NCI-H1092 (cell line): ENCODE measurements at places on chromosomes 2 and 18.

GRCh38 chr2:27154488-27154887 is 5.7 kb downstream of the TCF23 start:
- no peak for DNase-seq

DNA sequence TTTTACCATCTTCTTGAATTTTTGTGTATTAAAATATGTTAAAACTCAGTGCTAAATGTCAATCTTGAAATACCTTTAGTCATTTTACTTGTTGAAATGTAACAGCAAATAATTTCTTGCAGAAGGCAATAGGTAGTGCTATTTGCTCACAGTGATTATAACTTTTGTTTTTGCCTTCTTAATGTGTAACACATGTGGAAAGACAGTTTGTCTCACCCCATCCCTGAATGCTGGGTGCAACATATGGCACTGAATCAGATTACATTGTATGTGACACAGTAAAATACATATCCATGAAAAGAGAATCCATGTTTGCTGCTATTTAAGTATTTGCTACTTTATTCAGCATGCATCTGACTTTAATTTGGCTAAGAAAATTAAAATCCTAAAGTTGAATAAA is 35.3 kb downstream of the FRZB start:
- DNase-seq, result no peak

DNA sequence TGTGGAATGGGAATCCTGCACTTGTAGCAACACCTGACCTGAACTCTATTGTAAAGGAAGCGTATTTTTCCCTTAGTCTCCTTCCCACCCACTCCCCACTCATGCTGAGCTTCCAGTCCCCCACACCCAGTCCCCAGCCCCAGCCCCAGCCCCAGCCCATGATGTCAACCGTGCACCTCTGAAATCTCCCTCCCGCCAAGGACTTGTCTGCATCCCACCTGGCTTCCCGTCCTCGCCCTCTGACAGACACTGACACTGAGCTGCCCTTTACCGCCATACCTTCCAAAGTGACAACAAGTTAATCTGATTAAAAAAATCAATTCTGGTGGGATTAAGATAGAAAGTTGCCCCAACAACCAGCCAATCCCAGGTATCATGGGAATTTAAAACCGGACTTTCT is 213.6 kb upstream of the CELF4 start:
- no peak for DNase-seq

DNA sequence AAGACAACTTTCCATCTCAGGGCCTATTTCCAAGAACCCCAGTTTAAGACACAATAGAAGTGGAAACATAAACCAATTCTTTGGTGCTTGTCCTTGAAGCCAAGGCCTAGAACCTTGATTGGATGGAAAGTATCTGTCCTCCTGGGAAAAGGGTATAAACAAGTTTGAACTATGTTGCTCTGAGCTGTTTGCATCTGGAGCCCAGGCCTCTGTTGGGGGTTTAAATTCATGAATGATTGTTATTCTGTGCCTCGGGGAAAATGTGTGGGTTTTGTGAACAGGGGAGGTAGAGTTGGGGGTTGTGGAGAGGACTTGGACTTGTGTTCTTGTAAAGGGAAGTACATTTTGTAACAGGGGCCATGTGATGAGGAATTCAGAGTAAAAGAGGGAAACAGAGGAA is 406.1 kb downstream of the SLC4A3 start:
- no peak for DNase-seq

GRCh38 chr2:219041252-219041651 is at the start of gene CFAP65:
Gene CFAP65 (minus strand): TSS chr2:219041516. CDS start chr2:219039048, 2,468 bp downstream.
- no peak for DNase-seq

DNA sequence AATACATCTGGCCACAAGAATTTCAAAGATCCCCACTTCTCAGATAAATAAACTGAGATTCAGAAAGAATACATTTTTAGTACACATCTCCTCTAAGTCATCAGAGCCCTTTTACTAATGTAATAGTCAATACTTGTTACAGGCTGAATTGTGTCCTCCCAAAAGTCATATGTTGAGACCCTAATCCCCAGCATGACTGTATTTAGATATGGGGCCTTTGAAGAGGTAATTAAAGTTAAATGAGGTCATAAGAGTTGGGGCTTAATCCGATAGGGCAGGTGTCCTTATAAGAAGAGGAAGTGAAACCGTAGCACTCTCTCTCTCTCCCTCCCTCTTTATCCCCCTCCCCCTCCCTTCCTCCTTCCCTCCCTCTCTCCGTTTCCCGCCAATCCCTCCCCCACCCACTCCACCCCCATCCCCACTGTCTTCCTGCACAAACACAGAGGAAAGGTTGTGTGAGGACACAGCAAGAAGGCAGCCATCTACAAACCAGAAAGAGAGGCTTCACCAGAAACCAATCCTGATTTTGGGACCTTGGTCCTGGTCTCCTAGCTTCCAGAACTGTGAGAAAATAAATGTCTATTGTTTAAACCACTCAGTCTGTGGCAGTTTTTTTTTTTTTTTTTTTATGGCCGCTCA is 66.6 kb upstream of the ZNF397 start:
- peak; percentile 52 for DNase-seq

GRCh38 chr18:53701697-53702096 is 522.8 kb downstream of the MBD2 start:
- no peak for DNase-seq

- no peak for DNase-seq
These were observed 18.9 kb downstream of the CTIF start for GRCh38 chr18:48557640-48558174.

DNA sequence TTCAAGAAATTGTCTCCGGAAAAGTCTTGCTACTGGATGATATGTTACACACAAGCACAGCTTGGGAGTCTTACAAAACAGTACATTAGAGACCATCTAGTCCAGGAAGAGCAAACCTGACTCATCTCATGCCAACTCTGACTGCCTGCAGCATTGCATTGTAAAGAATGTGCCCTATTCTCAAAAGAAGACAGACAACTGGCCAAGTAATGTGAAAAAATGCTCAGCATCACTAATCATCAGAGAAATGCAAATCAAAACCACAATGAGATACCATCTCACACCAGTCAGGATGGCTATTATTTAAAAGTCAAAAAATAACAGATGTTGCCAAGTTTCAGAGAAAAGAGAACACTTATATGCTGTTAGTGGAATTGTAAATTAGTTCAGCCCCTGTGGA is 42.7 kb upstream of the GORASP2 start:
- DNase-seq, result no peak

- no peak for DNase-seq
These were observed 119.1 kb downstream of the FSIP2 start for GRCh38 chr2:185857691-185858090.

GRCh38 chr2:61887717-61888266 is 664 bp downstream of the CCT4 start:
- no peak for DNase-seq

- no peak for DNase-seq
These were observed 76.0 kb upstream of the MEX3C start for GRCh38 chr18:51273437-51273836.

- no peak for DNase-seq
These were observed 544.7 kb downstream of the PARD3B start for GRCh38 chr2:205089958-205090357.

GRCh38 chr2:216694826-216695217 is 527 bp downstream of the IGFBP5 start:
- no peak for DNase-seq

DNA sequence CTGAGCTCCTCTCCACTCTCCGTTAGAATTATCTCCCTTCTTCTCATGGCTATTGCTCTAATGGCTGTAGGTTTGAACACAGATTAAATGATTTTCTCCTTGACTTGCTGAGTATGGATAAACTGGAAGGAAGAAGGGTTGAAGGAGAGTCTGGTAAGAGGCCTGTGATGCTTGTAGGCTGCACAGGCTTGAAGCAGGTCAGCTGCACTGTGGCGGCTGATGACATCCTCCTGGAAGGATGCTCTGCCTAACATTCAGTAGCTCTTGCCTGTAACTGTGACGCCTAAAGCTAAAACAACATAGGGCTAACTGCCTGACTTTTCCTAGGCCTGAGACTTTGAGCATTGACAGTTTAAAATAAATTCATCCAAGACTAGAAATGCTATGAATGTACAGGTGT is 166.3 kb downstream of the MREG start:
- no peak for DNase-seq

GRCh38 chr18:79567481-79568147 is 112.0 kb upstream of the CTDP1 start:
- peak; percentile 53 for DNase-seq

DNA sequence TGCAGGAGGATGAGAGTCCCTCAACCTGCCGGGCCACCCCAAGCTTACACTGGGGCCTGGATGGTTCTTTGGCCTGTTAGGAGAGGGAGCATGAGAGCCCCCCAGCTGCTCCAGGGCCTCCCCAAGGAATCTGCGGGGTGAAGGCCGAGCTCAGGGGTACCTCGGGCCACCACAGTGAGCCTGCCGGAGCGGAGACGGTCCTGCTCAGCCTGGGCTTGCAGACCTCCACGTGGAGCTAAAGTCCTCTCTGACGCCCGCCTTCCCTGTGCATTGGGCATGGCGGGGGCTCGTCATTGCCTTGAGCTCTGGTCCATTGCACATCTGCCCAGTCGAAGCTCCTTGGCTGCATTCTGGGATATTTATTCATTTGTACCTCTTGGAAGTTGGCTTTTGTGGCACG is 62.7 kb downstream of the ASB1 start:
- DNase-seq, result no peak

DNA sequence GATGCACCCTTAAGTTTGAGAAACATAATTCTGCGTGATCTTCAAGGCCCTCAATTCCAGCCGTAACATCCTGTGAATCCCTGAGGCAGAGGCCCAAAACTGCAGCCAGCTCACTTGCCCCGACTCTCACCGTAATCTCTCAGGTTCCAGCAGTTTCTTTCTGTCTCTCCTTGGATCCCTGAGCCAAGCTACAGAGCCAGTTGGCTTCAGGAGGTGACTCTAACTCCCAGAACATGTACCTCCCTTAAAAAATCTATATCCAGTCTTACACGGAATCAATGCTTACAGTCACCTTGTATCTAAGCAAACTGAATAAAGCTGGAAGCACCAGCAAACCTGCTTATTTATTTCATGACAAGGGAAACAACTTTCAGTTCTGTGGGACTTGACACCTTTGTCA is 300.4 kb downstream of the SETBP1 start:
- no peak for DNase-seq

GRCh38 chr18:8963876-8964275 is 138.6 kb upstream of the NDUFV2 start:
- no peak for DNase-seq

DNA sequence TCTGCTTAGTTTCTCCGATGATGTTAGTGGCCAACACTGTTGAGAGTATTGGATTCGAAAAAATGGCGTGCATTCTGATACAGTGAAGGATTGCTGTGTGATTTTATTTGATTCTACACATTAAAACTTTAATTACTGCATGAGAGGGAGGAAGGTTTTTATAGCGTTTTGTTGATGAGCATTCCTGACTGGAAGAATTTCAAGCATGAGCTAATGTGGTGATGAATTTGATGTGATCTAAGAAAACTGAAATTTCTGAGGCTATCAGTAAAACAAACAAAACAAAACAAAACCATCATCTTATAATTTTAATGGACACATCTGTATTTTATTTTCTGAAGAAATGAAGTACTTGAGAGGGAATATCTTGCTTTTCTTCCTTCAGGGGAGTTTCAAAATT is 59.6 kb downstream of the ITGB6 start:
- no peak for DNase-seq
